RKO (cell line): ENCODE measurements at places on chromosomes 7 and 10.
A peak's percentile ranks its signal among the peaks of the same experiment; 100 is the strongest.

DNA sequence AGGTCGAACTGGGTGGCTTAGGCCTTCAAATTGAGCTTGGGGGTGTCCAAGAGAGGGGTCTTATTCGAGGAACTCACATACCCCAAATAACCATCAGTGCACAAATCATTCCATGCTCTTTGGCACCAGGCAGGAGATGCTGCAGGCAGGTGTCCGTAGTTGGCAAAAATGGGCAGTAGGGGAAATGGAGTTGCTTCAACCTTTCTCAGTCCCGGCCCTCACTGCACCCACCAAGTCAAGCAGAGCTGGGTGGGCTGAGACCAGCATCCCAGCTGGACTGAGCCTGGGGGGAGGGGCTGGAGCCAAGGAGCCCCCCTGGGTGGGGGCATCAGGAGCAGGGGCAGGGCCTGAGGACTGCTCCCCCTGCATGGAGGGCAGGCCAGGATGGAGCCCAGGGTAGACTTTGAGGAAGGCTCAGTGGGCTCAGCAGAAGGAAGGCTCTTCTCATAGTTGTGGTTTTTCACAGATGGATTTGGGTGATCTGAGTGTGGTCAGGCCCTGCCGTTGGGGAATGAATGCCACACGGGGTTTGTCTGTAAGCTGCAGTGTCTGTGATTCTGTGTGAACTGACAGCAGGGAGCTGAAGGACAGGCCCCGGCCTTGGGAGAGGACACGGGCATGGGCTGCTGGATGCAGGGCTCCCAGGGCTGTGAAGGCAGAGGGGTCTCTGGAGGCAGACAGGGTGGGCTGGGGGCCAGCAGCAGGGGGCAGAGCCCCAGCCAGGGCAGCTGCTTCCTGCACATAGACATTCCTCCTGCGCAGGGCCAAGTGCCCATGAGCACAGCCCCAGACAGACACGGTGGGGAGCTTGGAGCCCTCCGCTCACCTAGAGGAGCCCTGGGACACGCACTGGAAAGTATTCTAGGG, 144.5 kb downstream of the ADCY1 start:
- DNase-seq, result no peak

GRCh38 chr7:32890010-32890792, 1.4 kb downstream of the KBTBD2 start:
- DNase-seq, result peak; percentile 83

DNA sequence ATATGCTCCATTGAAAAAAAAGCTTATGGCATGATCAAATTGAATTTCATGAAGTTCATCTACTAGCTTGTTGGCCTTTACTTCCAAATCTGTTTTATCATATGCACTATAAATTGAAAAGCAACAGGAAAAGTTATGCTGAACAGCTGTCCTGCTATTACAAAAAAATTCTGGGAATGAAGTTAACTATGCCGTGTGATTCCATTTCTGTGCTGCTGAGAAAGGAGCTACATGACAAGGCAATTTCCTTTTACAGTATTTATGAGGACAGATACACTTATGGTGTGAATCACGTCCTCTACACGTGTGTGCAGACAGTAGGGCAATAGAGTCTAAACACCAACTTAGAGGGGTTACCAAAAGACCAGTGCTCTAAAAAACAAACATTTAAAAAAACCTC, 426.5 kb upstream of the AKR1E2 start:
- DNase-seq, result no peak

- DNase-seq, result no peak
Observed at GRCh38 chr7:125568799-125569198, 639.2 kb upstream of the POT1 start.

GRCh38 chr10:93058139-93058538, 2.5 kb upstream of the CYP26C1 start:
- DNase-seq, result no peak
